CD4-positive, alpha-beta T cell (primary cell): ENCODE measurements at places on chromosomes 5 and 9.

- DNase-seq, result no peak
Measured at GRCh38 chr9:31556667-31557463, 827.6 kb upstream of the ACO1 start.

GRCh38 chr5:65191554-65192135 lies 290.1 kb downstream of the ADAMTS6 start:
- no peak for DNase-seq

- no peak for DNase-seq
Measured at GRCh38 chr5:119358901-119359603, 3.2 kb downstream of the TNFAIP8 start.

- no peak for DNase-seq
Measured at GRCh38 chr9:3478549-3478953, 47.2 kb downstream of the RFX3 start.

- DNase-seq, result no peak
Measured at GRCh38 chr5:35087991-35088390, 40.2 kb upstream of the AGXT2 start.

DNA sequence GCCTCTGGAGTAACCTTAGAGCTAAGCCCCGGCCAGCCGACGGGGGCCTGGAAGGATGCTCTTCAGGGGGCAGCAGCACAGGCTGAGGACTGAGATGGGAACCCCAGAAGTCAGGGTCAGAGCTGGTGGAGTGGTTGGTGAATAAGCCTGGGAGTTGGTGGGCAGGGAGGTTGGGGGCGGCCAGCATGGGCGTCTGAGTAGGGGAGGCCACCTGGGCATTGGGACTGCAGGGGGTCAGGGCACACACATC lies 14.4 kb downstream of the NINJ1 start:
- no peak for DNase-seq

- DNase-seq, result peak; percentile 32
Measured at GRCh38 chr5:150590979-150591695, 49.3 kb upstream of the SYNPO start.

DNA sequence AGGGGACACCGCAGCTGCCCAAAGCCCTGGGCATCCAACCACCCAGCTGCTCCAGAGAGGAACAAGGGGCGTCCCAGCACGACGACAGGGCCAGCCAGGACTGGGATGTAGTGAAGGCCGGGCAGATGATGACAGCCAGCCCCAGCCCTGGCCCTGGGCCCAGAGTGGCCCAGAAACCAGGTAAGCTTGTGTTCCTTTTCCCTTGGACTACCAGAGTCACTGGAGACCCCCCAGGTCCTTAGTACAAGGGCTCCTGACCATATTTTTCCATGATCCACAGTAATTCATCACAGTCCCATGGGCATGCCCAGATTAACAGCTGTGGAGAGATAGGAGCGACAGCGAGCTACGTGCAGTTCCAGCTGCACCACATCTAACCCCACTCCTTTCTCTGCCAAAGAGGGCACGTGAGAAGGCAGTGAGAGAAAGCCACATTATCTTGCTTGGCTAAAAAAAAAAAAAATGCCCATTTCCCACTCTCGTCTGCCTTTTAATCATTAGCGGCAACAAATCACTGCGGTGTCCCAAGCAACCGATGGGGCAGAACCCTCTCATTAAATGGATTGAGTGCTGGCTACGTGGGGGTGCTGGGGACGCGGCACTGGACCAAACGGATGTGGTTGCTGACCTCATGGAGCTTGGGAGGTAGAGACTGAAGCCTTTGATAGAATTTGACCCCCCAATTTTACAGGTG lies 21.7 kb upstream of the SYNPO start:
- DNase-seq, result no peak

DNA sequence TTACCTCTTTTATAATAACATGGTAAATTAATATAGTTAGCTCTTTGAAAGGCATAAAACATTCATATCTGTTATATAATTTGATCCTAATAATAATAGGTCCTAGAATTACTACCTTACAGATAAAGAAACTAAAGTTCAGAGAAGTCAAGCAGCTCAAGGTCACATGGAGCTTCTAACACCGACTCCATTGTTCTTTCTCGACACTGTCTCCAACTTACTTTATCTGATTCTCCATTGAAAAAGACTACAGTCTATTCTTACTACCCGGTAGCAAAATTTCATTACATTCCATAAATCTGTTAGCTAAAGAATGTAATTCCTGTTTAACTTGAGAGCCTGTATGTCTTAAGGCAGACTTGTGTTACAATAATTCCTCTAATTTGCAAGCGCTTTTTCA lies 96.3 kb upstream of the TMEM161B start:
- no peak for DNase-seq
